ENCODE measurements at places on chromosomes 2 and 18. TPM values are rescaled to one million over a fixed set of nuclear protein-coding genes. Genes with fewer than 3 reads are reported as not detected.

LYG2 gene
- total RNA-seq = 0.15 TPM

CMPK2 gene
- total RNA-seq = 0.58 TPM

EVX2 gene
- total RNA-seq = not detected

SP5 gene
- total RNA-seq = 86.9 TPM

FOXD4L1 gene
- 0.14 TPM for total RNA-seq

ACKR3 gene
- not detected for total RNA-seq

SCYGR1 gene
- not detected for total RNA-seq

Data from HepG2 (cell line).